Fibroblast of lung (primary cell): ENCODE measurements at places on chromosomes 7 and 10. TPM values are rescaled to one million over a fixed set of nuclear protein-coding genes. Genes with fewer than 3 reads are reported as not detected.

DNA sequence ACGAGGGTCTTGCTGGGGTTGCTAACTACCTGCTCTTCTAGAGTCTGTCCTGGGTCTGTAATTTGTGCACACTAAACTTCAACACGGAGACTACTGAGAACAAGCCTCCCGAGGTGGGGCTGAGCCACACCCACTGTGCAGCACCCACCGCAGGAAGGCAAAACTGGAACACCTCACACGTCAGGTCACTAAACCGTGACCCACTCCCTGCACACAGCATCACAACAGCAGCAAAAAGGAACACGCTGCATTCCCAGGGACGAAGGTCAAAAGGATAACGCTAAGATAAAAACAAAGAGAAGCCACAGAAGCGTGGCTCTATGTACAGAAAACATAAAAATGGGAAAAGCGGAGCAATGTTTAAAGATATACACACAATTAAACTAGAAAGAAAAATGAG is 170.1 kb downstream of the MAD1L1 start:
- DNase-seq = no peak

DNA sequence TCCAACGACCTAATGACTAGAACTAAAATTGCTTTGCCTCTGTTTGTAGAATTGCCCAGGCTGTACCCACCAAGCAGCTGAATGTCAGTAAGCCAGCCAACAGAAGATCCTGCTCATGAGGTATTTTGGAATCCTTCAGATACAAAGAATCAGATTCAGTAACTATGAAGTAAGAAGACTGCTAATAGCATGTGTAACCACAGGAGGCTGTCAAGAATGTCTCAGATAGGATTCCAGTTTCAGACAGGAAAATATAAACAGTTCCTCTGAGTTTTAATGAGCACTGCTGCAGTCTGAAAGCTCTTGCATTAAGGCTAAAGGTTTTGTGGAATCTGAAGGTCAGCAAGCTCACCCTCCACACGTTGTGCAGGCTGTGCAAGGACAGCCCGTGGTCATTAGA is 112.6 kb upstream of the ADAM12 start:
- peak; percentile 66 for DNase-seq

DNA sequence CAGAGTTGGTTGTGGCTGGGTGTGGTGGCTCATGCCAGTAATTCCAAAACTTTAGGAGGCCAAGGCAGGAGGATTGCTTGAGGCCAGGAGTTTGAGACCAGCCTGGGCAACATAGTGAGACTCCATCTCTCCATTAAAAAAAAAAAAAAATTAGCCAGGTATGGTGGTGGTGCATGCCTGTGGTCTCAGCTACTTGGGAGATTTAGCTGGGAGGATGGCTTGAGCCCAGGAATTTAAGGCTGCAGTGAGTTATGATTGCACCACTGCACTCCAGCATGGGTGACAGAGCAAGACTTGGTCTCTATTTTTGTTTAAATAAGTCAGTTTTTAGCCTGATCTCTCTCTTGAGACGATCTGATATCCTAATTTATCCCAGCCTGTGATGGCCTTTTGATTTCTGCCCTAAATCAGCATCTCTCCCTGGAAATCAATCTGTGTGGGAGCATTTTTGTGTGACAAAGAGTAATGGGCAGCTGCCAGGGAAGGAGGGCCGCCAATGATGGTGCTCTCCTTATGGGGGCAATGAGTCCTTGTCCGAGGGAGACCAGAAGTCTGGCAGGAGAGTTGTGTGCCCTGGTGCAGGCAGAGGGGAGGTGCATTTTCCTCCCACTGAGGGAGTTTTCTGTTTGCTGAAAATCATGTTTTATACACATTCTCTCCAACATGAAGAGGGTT is 111.0 kb downstream of the NRP1 start:
- DNase-seq = peak; percentile 80

DNA sequence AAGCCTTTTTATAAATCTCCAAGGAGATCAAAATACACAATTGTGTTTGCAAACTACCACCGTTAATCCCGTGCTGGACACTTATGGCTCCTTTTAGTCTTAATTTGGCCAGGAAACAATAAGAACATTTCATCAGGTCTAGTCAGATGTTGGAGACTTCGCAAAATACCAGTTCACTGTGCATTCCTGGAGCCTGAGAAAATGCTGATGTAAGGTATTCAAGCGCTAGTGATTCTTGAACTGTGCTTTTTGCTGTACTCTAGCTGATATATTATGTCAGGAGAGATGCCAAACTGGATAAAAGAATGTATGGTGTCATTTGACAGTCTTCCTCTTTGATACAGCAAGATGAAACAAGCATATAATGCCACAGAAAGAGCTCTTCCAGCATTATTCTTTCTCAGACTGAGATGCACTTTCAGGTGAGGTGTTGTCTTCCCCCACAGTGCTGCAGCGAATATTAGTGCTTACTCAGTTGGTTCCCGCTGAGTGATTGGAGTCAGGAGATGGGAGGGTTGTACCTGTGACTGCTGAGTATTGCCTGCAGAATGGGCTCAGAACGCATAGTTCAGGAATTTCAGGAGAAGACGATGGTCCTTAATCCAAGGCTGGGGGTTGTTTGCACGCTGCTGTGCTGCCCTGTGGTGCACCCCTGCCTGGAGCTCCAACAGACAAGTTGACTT is 59.2 kb downstream of the OGDH start:
- peak; percentile 60 for DNase-seq

DNA sequence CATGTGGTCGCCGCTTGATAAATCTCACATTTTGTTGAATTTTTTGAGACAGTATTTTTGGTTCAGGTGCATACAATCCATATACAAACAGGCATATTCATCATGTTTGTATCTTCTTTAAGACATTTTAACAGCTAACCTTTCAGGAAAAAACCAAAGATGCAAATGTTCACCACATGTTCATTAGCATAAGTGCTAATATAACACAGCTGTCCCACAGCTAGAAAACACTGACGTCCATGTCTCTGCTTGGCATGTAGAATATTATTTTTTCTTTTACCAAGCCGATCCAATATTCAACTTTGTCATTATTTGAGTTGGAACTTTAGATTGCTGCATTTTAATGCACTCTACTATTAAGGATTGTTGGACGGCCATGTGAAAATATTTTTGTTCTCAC is 31.2 kb downstream of the BMPER start:
- DNase-seq = no peak

TUBB8 gene
- not detected in 2 replicates for total RNA-seq

OR9A2 gene
- not detected in 2 replicates for total RNA-seq

GRCh38 chr7:151724920-151725584 is 151.9 kb downstream of the PRKAG2 start:
- DNase-seq = no peak

DNA sequence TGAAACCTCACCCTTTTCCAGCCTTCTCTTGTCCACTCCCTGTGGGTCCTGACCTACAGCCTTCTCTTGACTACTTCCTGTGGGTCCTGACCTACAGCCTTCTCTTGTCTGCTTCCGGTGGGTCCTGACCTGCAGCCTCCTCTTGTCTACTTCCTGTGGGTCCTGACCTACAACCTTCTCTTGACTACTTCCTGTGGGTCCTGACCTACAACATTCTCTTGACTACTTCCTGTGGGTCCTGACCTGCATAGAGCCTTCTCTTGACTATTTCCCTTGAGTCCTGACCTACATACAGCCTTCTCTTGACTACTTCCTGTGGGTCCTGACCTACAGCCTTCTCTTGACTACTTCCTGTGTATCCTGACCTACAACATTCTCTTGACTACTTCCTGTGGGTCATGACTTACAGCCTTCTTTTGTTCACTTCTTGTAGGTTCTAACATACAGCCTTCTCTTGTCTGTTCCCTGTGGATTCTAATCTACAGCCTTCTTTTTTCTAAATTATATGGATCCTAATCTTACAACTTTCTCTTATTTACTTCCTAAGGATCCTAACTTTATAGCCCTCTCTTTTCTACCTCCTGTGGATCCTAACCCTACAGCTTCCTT is 36.5 kb downstream of the C10orf71 start:
- DNase-seq = no peak

- DNase-seq = no peak
These were observed 66.4 kb downstream of the PTF1A start for GRCh38 chr10:23258516-23258915.

- DNase-seq = no peak
These were observed 38.3 kb upstream of the GALNTL5 start for GRCh38 chr7:151917791-151918509.

DNA sequence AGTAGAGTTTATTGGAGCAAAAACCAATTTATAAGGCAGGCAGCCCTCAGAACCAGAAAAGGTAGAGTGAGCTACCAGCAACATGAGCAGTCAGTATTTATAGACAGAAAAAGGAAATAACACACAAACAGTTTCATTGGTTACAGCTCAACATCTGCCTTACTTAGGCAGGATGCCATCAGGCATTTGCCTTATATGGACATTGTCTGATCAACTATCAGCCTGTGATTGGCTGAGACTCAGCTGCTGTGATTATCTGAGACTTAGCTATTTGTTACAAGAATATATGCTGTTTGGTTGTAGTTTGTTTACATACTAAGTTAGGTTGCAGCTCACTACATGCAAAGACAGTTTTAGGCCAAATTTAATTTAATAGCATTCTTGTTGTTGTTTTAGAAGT is 60.4 kb upstream of the CDK1 start:
- no peak for DNase-seq

GRCh38 chr7:51062222-51062987 is 254.2 kb downstream of the COBL start:
- DNase-seq = no peak
